Upper lobe of right lung (tissue), 1 donor: ENCODE measurements at places on chromosomes 3 and 15. TPM values are rescaled to one million over a fixed set of nuclear protein-coding genes. Genes with fewer than 3 reads are reported as not detected.

DNA sequence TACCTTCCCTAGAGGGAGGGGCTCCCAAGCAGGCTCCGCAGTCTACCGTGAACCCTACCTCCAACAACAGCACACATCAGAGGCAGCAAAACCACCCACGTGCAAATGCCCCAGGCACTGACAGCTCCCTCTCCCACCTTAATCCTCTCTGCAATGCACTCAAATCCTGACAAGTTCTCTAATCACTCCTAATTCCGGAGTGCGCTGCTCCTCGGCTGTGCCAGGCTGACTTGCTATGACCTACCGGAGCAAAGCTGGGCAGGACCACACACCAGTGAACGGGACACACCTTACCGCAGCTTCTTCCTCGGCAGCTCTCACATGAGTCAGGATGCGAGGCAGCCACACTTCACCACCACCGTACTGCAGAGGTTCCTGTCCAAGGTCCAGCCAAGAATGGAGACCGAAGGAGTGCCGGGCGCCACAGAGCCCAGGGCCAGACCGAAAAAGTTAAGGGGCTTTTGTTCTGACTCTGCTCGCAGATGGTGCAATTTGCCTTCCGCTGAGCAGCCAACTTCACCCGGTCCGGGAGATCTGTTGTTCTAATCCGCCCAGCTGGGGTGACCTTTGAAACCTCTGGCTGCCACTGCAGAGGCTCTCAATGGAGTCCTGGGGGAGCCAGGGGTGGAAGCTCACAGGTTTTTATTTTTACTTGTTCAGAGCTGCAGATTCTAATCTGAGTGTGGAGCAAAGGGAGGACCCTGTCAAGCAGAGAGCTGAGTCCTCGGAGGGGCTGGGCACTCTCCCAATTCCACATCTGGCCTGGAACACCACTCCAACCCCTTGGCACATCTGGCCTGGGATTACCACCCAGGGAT lies 84.4 kb downstream of the MYLK start:
- DNase-seq, result no peak

GRCh38 chr3:49302613-49303012 lies 25.6 kb upstream of the C3orf62 start:
- no peak for DNase-seq

DNA sequence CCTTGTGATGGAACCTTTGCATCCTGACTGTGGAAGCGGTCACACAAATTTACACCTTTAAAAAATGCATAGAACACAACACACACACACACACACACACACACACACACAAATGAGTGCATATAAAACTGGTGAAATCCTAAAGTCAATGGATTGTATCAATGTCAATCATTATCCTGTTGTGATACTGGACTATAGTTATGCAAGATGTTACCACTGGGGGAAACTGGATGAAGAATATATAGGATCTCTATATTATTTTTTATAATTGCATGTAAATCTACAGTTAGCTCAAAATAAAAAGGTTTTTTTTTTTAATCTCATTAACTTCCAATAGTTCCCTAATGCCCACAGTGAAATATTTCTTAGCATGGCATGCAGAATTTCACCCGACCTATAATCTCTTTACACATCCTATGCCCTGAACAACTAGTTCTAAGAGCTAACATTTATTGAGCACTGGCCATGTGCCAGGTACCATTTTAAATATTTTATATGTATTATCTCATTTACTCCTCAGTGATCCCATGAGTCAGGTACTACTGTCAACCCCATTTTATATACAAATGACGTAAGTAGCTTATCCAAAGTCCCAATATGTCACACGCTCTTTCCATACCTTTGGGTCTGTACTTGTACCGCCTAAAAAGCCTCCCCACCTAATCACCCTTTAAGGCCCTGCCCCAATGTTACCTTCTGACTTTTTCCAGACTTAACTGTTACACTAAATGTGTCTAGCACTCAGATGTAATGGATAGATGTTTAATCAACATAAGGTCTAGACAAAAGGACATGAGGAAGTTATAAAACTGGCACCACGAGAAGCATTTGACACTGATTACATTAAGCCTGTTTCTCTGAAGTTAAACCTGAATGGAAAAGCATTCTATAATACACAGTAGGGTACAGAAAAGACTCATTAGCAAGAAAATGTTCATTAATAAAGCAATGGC lies 5.5 kb downstream of the ABCC5 start:
- DNase-seq, result no peak

GRCh38 chr3:39808467-39809180 lies 785 bp upstream of the MYRIP start:
- peak; percentile 62 for DNase-seq

- no peak for DNase-seq
These were observed 110.2 kb downstream of the RORA start for GRCh38 chr15:61118885-61119284.

GRCh38 chr3:41846850-41847249 lies 115.1 kb downstream of the ULK4 start:
- DNase-seq, result no peak

DNA sequence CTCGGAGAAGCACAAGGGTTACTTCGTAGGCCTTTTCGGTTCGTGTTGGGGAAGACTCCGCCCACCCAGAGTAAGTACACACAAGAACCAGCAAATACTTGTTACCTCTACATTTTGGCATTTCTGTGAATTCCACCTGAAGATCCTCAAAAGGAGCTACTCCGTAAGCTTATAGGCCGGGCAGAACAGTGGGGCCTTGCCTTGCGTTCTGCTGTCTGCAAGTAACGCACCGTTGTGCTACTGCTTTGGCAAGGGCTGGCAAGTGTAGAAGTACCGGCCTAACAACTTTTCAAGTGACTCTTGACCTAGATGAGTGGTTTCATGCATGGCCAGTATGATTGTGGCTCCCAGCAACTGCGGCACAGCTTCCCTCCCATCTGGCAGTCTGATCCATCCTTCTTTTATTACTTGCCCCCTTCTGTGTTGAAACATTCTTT lies 6.4 kb upstream of the DNAAF4 start:
- DNase-seq, result peak; percentile 81

- no peak for DNase-seq
These were observed 9.6 kb upstream of the CPEB1 start for GRCh38 chr15:82656641-82657266.

TMCO5A gene
- total RNA-seq, result not detected

ITIH4 gene
- 26.9 TPM for total RNA-seq

CLEC3B gene
- 265 TPM for total RNA-seq

MST1R gene
- total RNA-seq, result 46.2 TPM

IGSF10 gene
- total RNA-seq, result 32.4 TPM

SNX4 gene
- 41.4 TPM for total RNA-seq

SLC2A2 gene
- not detected for total RNA-seq

CLDN1 gene
- 14.6 TPM for total RNA-seq

B4GALT4 gene
- 15.8 TPM for total RNA-seq
